ENCODE measurements at places on chromosomes 4 and X. TPM values are rescaled to one million over a fixed set of nuclear protein-coding genes. Genes with fewer than 3 reads are reported as not detected.

The MAGEA8 gene
- not detected for total RNA-seq

The ATP8A1 gene
- total RNA-seq = 19.8 TPM

The CFAP99 gene
- total RNA-seq = 0.08 TPM

The ZNF141 gene
- total RNA-seq = 22.1 TPM

The CNOT6L gene
- total RNA-seq = 122 TPM

The NPY1R gene
- not detected for total RNA-seq

The TRIM60 gene
- not detected for total RNA-seq

The EDA gene
- total RNA-seq = 4.9 TPM

The ALB gene
- total RNA-seq = not detected

The CAPN6 gene
- total RNA-seq = not detected

The HSD17B10 gene
- total RNA-seq = 73.2 TPM

The SLC7A11 gene
- total RNA-seq = 7.0 TPM

The ITM2A gene
- 157 TPM for total RNA-seq

The FATE1 gene
- not detected for total RNA-seq

The GYPA gene
- not detected for total RNA-seq

The FSTL5 gene
- total RNA-seq = not detected

The SCML1 gene
- 0.50 TPM for total RNA-seq

The HTN1 gene
- not detected for total RNA-seq

The CFI gene
- total RNA-seq = 0.35 TPM

The NEXMIF gene
- total RNA-seq = 0.28 TPM

The RTL9 gene
- not detected for total RNA-seq

The NOX1 gene
- total RNA-seq = not detected

The PCDH10 gene
- total RNA-seq = not detected

The TMEM271 gene
- total RNA-seq = not detected
